ENCODE measurements at places on chromosomes 6 and 20.

DNA sequence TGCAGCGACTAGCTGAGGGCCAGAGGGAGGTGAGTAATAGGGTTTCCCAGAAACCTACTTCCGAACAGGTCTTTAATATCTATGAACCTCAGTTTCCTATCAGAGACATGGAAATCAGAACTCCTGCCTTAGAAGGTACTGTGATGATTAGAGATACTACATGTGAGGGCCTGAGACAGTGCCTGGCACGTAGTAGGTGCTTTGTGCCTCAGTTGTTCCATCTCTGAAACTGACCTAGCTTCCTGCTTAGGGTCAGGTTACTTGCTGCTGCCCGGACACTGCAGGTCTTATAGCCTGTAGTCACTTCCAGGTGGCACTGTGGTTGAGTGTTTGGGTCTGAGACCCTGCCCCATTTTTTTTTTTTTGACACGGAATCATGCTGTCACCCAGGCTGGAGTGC is 20.9 kb downstream of the RAB44 start:
- DNase-seq: no peak

- DNase-seq: no peak
Observed at GRCh38 chr6:131867744-131868143, 59.9 kb downstream of the ENPP1 start.

- no peak for DNase-seq
Observed at GRCh38 chr20:63217706-63218105, 1.8 kb upstream of the YTHDF1 start.

- no peak for DNase-seq
Observed at GRCh38 chr6:112311950-112312547, 35.1 kb upstream of the RFPL4B start.

GRCh38 chr6:42710316-42710715 is 12.1 kb downstream of the PRPH2 start:
- DNase-seq: no peak

DNA sequence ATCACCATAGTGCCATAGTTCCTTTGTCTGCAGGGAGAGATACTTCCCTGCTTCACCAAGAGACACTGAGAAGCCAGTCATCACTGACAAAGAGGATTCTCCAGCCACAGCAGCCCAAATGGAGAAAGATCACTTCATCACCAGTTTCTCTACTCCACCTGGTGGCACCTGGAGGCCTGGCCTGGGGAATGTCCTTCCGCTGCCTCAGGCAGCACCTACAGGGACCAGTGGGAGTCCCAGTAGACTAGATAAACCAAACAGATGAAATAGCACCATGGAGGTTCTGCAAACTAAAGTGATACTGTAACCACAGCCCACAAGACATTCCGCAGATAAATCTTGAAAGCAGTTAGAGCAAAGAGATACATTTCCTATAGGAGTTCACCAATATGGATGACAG is 266.5 kb downstream of the C6orf118 start:
- DNase-seq: no peak

GRCh38 chr6:65182681-65183080 is 524.3 kb downstream of the EYS start:
- no peak for DNase-seq

DNA sequence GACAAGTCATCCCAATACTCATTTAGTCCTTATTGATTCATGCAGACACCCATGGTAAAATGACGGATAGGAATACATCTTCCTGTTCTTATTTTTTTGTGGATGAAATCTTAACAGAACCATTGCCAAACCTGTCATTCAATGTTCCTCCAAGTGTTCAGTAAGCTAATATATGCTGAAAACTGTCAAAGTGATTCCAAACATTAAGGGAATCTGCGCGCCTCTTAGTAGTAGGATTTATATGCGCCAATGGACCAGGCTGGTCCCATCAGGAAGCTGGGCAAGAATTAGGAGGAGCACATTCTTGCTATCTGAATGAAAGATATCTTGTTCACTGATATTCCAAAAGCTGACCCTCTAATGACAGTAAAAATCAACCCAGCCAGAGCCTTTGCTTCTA is 168.9 kb upstream of the STMND1 start:
- no peak for DNase-seq
